Left kidney (tissue), 8 donors: ENCODE measurements at places on chromosomes 12 and 14. TPM values are rescaled to one million over a fixed set of nuclear protein-coding genes. Genes with fewer than 3 reads are reported as not detected.

Gene NDRG2
- polyA plus RNA-seq, result 175 TPM

Gene OTOGL
- polyA plus RNA-seq, result 0.95 TPM

Gene SLCO1B1
- not detected for polyA plus RNA-seq

- no peak for DNase-seq
Observed at GRCh38 chr12:111011999-111012600, 91.7 kb upstream of the MYL2 start.

DNA sequence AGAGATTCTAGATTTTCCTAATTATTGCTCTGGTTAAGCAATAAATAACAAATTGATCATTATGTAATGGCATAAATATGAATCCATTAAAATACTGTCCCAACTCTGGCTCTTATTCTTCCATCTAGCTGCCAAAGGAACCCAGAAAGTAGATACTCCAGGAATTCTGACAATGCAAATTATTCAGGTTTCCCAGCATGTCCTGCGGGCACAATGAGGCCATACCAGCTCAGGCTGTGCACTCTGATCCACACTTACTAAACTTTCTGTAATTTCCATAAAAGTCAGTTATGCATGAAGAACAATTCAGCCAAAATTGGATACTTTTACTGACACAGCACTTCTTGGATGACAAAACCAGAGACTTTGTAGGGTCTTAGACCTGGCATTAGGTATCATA is 576.3 kb downstream of the KCNH5 start:
- DNase-seq, result no peak

- DNase-seq, result no peak
Observed at GRCh38 chr12:100445081-100445481, 28.6 kb upstream of the NR1H4 start.
